ENCODE measurements at places on chromosomes 2 and 18. TPM values are rescaled to one million over a fixed set of nuclear protein-coding genes. Genes with fewer than 3 reads are reported as not detected.

Gene PLB1
- total RNA-seq = 7.2 TPM

- peak; percentile 32 for DNase-seq
These were observed 199.1 kb downstream of the GLI2 start for GRCh38 chr2:120934574-120935338.

Gene GATA6
- 2.2 TPM for total RNA-seq

Gene SULT1C4
- total RNA-seq = 14.7 TPM

GRCh38 chr2:54409752-54410151, 46.4 kb upstream of the SPTBN1 start:
- peak; percentile 71 for DNase-seq

Gene VAMP5
- total RNA-seq = 8.9 TPM

GRCh38 chr18:52087140-52087539, 252.9 kb upstream of the DCC start:
- DNase-seq = no peak

Gene CRYGD
- not detected for total RNA-seq

- DNase-seq = no peak
These were observed 42.7 kb upstream of the ODC1 start for GRCh38 chr2:10490806-10491291.

DNA sequence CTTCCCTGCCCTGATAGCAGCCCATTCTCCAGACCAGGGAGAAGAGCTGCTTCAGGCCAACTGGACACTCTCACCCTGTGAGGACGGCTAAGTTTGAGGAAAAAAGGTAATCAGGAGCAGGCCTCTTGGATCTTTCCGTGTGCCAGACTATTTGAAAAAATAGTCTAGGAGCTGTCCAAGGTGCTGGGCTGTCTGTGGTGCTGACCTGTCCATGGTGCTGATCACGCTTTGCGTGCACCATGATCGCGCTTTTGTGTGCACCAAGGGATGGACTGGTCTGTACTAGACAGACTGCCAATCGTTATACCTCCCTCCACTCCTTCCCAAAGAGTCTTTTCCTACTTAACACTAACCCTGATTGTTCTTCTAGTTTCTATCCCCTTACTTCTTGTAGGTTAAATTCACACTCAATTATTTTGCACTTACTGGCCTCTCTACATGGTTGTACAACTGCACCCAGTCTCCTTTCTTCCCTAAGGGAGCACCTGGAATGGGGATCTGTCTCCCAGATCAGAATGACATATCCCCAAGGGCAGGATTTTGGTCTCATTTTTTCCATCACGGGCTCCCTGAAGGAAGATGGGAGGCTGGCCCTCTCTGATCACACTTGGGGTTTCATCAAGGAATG, 295.4 kb downstream of the CELF4 start:
- peak; percentile 29 for DNase-seq

- DNase-seq = no peak
These were observed 102.4 kb downstream of the ACKR3 start for GRCh38 chr2:236671896-236672562.

Gene TWIST2
- 60.3 TPM for total RNA-seq

DNA sequence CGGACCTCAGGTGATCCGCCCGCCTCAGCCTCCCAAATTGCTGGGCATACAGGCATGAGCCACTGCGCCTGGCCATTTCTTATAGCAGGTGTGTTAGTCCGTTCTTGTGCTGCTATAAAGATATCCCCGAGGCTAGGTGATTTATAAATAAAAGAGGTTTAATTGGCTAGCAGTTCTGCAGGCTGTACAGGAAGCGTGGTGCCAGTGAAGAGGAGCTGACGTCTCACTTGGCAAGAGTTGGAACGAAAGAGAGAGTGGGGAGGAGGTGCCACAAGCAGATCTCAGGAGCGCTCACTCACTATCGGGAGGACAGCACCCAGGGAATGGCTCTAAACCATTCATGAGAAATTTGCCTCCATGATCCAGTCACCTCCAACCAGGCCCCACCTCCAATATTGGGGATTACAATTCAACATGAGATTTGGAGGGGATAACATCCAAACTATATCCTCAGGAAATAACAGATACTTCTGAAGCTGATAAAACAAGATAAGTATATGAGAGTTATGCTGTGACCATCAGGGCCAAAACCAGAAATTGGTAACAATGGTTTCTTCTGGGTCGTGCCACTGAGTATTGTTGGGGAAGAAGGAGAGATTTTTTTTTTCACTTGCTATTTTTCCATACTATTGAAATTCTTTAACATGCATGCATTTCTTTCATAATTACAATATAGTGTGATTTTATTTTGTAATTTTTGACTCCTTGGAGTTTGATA, 7.4 kb upstream of the RMC1 start:
- no peak for DNase-seq

Gene CXCR2
- 5.2 TPM for total RNA-seq

- no peak for DNase-seq
These were observed 56.0 kb upstream of the PTPRM start for GRCh38 chr18:7511106-7511505.

Gene ZNF2
- 4.1 TPM for total RNA-seq

- DNase-seq = no peak
These were observed 181.2 kb downstream of the FAM124B start for GRCh38 chr2:224220586-224221255.

Gene LONRF2
- total RNA-seq = 2.8 TPM

GRCh38 chr18:13800505-13801259, 23.3 kb upstream of the MC5R start:
- DNase-seq = no peak

- DNase-seq = no peak
These were observed 156.8 kb upstream of the TTC39C start for GRCh38 chr18:23857756-23858155.

GRCh38 chr2:5367321-5367720, 324.9 kb upstream of the SOX11 start:
- DNase-seq = no peak

- no peak for DNase-seq
These were observed 26.1 kb upstream of the SEMA4C start for GRCh38 chr2:96895746-96896651.

- DNase-seq = peak; percentile 21
These were observed 258.3 kb downstream of the SS18 start for GRCh38 chr18:25832001-25832604.

DNA sequence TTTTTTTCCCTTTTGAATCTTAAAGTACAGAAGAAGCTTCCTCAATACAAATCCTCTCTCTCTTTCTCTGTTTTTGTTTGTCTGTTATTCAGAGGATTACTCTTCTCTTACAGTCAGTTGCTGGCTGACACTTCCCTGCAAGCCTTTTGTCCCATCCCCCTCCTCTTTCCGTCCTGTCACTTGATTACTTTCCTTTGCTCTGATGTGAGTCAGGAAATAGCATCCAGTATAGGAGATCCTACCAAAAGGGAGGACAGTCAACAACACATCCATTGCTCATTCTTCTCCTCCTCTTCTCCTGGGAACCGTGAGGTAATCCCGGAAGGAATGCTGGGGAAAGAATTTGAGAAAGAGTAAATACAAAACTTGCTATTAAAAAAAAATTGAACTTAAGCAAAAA, 79.3 kb upstream of the SCN7A start:
- DNase-seq = no peak

GRCh38 chr2:28193630-28194403, 198.8 kb upstream of the FOSL2 start:
- no peak for DNase-seq

Gene TOGARAM2
- 0.69 TPM for total RNA-seq

GRCh38 chr2:198414976-198415375, 610.6 kb downstream of the PLCL1 start:
- no peak for DNase-seq

GRCh38 chr2:188203776-188204175, 87.9 kb upstream of the GULP1 start:
- DNase-seq = peak; percentile 28

DNA sequence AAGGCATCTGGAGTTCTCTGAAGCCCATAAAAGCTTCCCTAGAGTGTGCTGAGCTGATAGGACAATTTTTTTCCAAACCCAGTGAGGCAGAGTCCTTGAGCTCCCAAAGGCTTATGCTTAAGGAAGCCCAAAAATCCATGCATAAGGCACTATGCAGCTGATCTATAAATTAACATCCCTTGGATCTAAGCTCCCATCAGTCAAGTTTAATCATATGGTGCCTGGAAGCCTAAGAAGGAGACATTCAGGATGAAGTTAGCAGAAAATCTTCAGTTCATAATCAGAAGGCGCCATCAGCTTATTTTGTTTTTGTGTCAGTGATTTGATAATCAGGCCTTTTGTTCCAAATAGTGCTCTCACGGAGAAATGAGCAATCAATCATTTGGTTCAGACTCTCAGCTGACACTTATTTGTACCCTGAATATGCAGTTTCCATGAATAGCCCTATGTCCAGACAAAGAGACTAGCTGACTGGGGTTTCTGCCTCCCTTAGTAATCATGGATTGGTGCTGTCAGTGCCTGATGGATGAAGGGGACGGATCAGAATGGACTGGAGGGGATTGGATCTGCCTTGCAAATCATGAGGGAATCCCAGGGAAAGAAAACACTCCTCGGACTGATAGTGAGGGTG, 464.8 kb upstream of the RGPD4 start:
- DNase-seq = no peak

DNA sequence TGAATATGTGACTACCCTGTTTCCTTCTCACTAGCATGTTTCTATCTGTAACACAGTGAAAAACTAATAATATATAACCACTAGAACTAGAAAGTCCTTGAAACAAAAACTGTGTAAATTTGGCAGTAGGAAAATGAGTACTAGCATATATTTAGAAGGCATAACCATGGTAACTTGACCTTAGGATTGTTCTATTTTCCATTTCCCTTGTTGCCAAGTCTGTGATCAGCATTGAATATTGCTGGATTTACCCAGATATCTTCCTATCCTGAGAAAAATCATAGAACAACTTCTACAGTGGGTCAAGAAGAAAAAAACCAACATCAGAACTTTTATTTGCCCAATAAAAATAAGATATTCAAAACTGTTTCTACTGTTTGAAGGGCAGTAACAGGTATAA, 563.9 kb upstream of the NRXN1 start:
- peak; percentile 1 for DNase-seq

DNA sequence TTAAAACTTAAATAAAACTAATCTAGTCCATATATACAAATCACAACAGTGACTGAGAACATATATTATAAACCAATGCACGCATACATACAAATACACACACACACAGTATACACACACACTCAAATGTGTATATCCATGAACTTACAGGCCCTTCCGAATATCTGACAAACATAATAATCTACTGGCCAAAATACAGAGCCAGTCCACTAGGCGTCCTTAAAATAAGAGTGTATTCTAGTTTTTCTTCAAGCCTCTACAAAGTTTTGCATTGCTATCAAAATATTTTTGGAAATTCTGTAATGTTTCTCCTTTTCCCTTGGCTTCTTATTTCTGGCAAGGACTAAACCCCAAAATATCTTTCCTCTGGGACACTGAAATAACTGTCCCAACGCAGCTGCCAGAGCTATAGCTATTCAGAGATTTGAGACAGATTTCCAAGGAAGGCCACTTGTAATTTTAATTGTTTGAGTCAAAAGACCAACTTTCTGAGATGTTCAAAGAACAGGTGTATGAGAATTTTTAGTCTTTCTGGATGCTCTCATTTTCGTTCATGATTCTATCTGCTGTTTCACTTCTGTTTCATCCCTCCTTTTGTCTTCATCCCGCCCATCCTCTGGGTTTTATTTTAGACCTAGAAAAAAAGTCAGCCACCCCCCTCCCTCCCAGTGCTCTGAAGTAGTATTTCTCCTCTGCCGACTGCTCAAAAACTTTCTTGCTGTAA, 24.1 kb upstream of the SP3 start:
- peak; percentile 28 for DNase-seq

Gene IL1A
- 0.20 TPM for total RNA-seq

Gene IRS1
- 14.5 TPM for total RNA-seq

Gene LDLRAD4
- total RNA-seq = 28.2 TPM

DNA sequence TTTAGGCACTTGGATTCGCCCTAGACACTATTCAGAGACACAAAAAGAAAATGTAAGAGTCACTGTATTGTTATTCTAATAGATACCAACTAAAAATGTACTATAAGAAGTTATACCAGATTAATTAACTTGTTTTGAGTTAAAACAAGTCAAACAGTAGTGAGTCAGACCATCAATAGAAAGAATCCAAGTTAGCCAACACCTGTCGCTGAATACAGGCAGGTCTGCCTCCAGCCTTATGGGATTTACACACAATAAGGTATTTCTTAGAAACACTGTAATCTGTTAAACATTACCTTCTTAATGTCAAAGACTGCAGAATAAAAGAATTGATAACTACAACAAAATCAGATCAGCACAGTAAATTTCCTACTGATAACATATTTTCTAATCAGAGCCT, 181.4 kb downstream of the DYM start:
- no peak for DNase-seq

DNA sequence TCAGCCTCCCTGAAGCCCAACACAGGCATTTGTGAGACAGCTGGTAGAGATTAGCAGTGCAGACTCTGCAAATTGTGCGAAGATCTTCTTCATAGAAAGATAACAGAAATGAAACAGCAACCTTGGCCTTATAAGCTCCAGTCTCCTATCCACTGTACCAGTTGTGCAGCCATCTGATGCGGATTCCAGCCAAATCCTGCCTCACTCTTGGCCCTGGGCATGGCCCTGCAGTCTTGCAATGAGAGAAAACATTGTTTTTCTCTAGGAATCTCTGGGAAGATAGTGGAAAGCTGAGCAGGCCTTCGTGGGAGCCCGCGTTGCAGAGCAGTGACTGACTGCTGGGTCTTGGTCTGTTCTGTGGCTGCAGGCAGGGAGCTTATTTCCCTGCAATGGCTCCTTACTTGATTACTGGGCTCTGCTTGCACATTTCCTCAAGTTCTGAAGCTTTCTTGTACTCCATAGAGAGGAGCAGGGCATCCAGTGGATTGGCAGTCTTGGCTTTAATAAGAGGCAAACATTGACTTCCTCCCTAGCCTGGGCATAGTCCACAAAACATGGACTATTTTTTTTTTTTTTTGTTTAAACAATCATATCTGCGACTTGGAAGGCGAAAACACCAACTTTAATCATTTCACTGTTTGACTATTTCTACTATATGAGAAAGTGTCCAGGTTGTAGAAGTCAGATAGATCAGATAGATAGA, 193.0 kb downstream of the ACTR3 start:
- no peak for DNase-seq

All from skin of body (tissue), 3 donors.